ENCODE measurements at places on chromosomes 2 and 18.
A peak's percentile ranks its signal among the peaks of the same experiment; 100 is the strongest.

DNA sequence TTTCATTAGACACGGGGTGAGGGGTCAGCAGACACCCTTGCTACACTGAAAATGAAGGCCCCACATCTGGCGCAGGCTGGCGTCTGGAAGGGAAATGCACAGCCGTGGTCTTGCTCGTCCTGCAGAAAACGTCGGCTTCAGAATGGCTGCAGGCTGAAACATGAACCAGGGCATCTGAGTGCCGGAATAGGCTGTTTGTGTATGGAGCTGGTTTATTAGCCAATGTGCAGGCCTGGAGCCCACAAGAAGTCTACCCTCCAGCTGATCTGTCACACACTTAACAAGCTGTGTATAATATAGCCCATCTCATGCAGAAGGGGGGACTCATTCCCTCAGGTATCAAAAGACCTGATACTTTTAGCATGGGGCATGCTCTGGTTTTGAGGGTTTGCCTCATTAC lies 153.4 kb upstream of the SOX11 start:
- DNase-seq = no peak

GRCh38 chr2:159154366-159154765 lies 132.1 kb downstream of the WDSUB1 start:
- no peak for DNase-seq

GRCh38 chr2:202237787-202238233 lies 587 bp downstream of the SUMO1 start:
- no peak for DNase-seq

- no peak for DNase-seq
These were observed 104.7 kb upstream of the OTOS start for GRCh38 chr2:240245184-240245583.

GRCh38 chr2:109663721-109664120 lies 49.6 kb downstream of the SOWAHC start:
- peak; percentile 74 for DNase-seq

GRCh38 chr18:71242981-71243380 lies 954.1 kb downstream of the SOCS6 start:
- no peak for DNase-seq

DNA sequence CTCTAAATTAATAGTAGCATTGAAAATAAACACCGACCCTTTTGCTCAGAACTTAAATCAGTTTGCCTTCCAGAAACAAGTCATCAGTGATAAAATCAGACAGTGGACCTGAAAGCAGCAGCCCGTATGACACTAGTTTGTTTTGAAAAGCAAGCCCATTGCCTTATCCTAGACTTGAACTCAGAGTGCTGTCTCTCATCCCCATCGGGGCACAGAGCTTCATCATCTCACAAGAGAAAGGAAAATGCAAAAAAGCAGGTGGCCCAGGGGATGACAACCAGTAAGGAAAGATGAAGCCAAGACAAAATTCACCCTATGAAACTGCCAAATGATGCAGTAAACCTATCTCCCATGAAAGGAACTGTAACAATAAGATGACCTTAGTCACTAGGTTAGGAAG lies 71.2 kb downstream of the CERKL start:
- no peak for DNase-seq

DNA sequence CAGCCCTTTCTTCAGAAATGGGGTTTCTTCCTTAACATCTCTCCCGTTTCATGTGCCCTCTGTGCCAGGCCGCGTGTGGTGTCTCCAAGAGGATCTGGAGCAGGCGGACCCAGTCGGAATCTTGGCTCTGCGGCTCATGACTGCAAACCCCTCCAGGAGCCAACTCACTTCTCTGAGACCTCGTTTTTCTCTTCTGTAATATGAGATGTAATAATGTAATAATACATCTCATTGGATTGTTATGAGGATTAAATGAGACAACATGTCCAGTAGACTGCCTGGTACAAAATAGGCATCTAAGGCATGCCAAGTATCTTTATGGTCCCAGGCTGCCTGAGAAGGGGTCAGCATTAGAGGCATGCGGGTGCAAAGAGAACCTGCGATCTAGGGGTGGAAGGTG lies 221.3 kb upstream of the REV1 start:
- no peak for DNase-seq

GRCh38 chr2:62054916-62055450 lies 140.9 kb upstream of the B3GNT2 start:
- DNase-seq = no peak

- no peak for DNase-seq
These were observed 13.0 kb upstream of the SESTD1 start for GRCh38 chr2:179277429-179278196.

DNA sequence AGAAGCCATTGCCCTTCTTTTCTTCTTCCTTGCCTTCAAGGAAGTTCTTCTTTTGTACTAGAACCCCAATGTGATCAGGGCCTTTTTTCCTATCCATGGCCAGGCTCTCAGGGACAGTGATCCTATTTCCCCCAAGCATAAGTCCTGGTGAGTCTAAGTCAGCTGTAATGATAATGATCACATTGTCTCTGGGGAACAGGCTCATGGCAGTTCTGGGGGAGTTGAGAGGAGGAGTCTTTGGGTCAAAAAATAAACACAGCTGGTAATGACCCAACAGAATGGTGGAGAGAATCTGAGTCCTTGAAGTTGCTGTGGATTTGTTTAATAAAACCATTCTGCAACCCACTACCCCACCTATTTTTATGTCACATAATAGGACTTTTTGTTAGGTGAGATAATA lies 96.6 kb downstream of the SOCS6 start:
- no peak for DNase-seq

DNA sequence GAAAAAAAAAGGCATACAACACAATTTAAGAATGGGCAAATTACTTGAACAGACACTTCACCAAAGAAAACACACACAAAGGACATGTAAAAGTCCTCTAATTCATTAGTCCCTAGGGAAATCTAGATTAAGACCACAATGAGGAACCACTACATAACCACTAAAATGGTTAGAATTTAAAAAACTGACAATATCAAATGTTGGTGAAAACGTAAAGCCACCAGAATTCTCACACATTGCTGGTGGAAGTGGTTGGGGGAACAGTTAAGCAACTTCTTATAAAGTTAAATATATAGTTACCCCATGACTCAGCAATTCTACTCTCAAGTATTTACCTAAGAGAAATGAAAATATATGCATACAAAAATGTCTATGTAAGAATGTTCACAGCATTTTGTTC lies 11.8 kb downstream of the RTN4 start:
- DNase-seq = no peak

DNA sequence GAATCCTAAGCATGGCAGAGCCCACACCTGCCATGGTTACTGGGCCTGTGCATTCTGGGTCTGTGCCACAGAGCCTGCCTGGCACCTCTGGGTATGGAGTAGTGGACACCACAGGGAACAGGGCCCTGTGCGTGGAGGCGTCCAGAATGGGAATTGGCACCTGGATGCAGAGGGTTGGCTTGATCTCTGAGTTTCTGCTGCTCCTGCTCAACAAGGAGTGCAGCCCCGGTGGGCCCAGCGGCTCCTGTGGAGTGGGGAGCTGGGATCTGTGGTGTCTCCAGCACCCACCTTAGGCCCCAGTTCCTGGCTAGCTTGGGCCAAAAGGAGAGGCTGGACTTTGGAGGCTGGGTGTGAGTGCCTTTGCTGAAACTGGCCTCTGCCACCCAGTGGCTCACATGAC lies 7.9 kb upstream of the ANKRD62 start:
- no peak for DNase-seq

DNA sequence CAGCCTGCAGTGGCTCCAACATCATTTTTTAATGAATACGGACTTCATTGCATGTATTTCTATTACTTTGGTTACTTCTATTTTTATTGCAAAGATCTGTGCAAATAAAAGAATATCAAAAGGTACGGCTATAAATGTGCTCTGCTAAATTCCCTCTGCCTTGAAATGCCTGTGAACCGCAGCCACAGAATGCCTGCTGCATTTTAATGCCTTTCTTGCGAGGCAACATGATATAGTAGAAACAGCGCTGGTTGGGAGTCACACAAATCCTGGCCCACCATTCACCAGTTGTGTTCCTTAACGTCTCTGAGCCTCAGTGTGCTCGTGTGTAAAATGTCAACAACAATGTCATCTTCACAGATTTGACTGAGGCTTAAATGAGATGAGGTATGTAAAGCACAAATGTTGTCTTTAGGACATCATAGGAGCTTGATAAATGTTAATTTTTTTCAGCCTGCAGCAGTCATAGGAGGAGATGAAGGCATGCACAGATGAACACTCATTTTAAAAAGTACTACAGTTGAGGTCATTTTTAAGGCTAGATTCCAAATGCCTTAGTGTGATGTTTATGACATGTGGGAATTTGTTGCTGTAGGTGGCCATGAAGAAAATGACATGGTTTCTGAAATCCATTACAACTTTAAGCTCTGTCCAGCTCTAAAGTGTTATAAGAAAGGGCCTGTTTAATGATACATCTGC lies 187.6 kb upstream of the NRP2 start:
- no peak for DNase-seq

DNA sequence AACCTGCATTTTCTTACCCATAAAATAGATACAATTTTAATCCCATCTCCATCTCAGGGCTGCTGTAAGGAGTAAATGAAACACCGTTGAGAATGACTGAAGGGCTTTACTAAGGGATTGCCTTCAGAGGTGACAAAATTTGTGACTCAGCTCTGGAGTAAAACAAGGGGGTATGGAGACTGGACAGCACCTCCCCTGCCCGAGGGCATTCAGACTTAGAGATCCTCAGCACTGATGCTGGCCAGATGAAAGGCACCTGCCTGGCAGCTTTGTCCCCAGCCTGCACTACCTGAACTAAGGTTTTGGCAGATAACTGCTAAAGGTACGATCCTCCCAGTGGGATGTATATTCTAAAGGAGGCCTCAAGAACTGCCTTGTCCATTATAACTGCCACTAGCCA lies 105.9 kb upstream of the STPG4 start:
- DNase-seq = no peak

DNA sequence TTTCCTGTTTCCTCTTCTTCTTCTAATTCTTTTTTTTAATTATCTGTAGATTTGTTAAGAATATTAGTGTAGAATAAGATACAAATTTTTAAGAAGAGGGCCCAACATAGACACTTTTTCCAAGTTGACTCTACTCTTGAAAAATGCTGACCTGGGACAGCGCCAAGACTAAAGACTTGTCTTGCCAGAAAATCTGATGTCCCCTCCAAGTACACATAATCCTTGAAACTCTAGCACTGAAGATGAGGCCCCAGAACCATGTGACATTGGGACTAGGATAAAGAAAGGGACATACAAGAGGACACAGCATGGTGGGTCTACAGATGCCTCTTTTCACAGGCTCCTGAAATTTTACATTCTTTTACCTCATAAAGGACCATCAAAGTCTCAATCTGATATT lies 271.6 kb upstream of the SESTD1 start:
- no peak for DNase-seq

GRCh38 chr2:190668892-190669291 lies 20.0 kb downstream of the NAB1 start:
- DNase-seq = no peak

- peak; percentile 89 for DNase-seq
These were observed 17.1 kb downstream of the SLC8A1 start for GRCh38 chr2:40434731-40435271.

- DNase-seq = no peak
These were observed 15.6 kb downstream of the KANSL3 start for GRCh38 chr2:96622544-96622943.

DNA sequence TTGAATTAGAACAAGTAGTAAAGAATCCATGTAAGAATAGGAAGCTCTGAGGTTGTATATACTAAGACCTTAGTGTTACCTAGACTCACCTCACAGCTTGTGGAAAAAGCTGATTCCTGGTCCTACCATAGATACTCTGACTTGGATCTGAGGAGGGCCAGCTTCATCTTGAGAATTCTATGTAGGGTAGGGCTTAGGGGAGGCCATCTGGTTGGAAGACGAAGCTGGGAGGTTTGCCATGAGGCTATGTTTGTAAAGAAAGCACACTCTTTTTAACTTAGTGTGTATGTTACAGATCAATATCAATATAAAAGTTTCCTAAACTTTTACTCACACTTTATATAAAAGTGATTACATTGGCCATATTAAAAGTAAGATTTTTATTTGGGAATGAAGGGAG lies 77.1 kb upstream of the GALNT5 start:
- DNase-seq = no peak

DNA sequence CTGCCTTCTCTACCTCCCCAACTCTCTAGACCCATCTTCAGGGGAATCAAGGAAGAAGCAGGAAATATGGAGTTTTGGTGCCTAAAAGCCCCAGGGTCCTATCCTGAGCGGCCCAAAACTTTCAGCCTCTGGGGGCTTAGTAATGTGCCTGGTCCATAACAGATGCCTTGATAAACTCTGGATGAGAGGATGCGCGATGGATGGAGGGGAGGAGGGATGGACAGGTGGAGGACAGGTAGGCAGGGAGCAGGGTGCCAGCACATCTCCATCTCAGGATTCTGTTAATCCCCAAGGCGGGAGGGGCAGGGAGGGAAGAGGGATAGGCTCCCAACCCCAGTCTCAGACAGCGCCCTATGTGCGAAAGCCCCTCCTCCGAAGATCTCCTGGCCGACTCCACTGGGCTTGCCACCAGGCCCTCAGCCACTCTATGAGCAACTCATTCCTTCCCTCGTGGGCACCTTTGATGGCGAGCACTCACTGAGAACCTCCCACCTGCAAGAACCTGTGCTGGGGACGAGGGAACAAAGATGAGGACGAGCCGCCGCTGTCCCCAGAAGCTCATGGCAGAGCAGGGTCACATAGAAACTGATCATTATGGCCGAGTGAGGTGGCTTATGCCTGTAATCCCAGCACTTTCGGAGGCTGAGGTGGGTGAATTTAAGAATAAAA lies 23.1 kb downstream of the HS1BP3 start:
- no peak for DNase-seq

GRCh38 chr2:22879009-22879863 lies 505.7 kb upstream of the KLHL29 start:
- no peak for DNase-seq

GRCh38 chr2:109265953-109266352 lies 136.9 kb downstream of the SH3RF3 start:
- DNase-seq = no peak

Data from fibroblast of skin of left biceps (primary cell).